ACHN (cell line): ENCODE measurements at places on chromosomes 1 and 21.

DNA sequence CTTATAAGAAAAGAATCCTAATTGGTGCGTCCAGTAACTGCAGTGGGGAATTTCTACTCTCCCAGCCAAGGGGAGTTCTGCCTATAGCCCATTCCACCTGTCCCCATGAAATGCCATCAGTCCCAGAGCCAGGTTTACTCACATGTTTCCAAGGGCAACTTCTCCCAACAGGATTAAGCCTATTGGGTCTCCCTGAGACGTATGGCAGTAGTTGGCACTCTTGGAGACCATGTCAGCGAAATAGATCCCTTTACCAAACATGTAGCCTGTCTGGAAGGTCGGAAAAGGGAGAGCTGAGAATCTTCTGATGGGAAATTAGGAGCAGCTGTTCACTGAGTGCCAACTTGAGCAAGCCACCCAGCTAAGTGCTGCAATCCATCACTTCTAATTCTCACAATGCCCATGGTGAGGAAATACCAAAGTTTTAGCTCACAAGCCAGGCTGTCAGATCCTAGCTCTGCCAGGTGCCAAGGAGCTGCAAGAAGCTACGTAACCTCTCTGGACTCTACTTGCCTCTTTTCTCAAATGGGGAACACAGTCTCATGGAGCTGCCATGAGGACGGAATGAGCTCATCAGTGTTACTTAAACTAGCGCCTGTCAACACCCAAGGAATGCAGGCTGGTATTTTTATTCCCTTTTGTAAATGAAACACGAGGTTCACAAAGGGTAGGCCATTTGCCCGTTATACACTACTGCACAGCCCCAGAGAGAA, 43.9 kb downstream of the PARP1 start:
- DNase-seq = no peak

GRCh38 chr1:20487236-20487590, 1.2 kb upstream of the CAMK2N1 start:
- no peak for DNase-seq

- DNase-seq = no peak
Measured at GRCh38 chr1:151011154-151011850, 3.1 kb downstream of the PRUNE1 start.

- DNase-seq = peak; percentile 62
Measured at GRCh38 chr1:243345205-243345604, 89.4 kb downstream of the SDCCAG8 start.

DNA sequence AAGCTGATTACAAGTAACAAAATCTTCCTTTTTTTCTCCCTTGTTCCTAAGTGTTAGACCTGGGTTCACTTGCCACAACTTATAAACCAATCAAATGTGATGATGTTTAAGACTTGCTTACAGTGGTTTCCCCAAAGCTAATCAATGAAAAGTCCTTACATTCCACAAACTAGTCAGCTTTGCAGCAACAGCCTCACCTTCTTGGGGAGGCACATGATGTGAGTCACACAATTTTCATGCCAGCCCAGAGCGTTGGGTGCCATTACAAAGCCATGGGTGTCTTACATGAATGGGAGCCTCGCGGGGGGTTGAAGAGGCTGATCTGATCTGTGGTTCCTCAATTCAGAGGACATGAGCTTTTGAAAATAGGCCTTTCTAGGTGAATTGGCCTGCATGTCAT, 91.6 kb upstream of the UBE2U start:
- no peak for DNase-seq
